Hippocampal formation (tissue), 2 donors: ENCODE measurements at places on chromosomes 3 and 15.

GRCh38 chr3:17390785-17391184 lies 351.6 kb downstream of the TBC1D5 start:
- no peak for DNase-seq

DNA sequence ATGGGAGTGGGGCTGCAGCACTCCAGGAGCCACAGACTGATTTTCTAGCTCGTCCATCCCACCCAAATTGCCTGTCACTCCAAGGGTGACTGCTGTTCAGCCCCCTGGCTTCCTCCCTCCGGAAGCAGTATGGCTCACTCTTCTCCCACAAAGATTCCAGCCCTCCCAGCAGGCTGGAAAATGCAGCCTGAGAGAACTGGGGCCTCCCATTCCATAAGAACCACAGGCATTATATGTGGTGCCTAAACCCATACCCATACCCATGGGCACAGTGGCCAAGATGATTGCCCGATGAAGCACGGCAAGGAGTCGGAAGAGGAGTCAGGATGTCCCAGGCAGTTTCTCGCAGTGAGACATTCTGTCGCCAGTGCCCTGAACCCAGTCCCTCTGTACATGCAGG lies 6.0 kb upstream of the VILL start:
- no peak for DNase-seq

- no peak for DNase-seq
Observed at GRCh38 chr15:86333819-86334218, 254.1 kb downstream of the AGBL1 start.

DNA sequence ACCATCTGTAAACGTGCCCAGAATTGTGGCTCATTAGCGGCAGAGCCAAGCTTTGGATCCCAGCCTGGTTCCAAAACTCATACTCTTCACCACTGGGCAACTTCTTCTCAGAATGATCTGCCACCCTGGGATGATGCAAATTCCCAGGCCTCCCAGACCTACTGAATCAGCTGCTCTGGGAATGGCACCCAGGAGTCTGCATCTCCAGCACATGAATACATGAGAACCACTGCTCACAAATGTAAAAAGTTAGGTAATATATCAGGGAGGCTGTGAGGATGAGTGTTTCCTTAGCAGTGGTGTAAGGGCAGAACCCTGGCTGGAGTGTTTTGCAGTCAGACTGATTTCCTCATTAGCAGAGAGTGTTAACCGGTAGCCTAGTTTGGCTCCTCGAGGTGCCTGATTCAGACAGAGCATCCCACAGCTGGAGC lies 94.2 kb downstream of the LIPC start:
- no peak for DNase-seq

- no peak for DNase-seq
Observed at GRCh38 chr3:14154895-14155440, 23.4 kb downstream of the XPC start.

- DNase-seq: no peak
Observed at GRCh38 chr3:105906836-105907235, 38.0 kb upstream of the CBLB start.

DNA sequence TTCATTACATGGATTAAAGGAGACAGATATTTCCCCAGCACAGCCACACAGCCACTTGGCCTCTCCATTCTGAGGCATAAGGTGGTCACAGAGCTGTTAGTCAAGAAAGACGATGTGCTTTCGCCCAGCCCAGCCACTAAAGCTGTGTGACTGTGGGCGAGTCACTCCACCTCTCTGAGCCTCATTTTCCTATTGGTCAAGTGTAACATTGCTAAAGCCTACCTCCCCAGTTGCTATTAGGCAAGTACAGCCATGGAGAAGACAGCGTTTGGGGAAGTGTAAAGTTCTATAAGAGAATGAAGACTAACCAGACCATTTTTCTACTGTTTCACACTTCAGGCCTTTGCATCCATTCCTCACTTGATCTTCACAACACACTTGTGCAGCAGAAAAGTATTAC lies 24.1 kb downstream of the TMEM40 start:
- DNase-seq: no peak

DNA sequence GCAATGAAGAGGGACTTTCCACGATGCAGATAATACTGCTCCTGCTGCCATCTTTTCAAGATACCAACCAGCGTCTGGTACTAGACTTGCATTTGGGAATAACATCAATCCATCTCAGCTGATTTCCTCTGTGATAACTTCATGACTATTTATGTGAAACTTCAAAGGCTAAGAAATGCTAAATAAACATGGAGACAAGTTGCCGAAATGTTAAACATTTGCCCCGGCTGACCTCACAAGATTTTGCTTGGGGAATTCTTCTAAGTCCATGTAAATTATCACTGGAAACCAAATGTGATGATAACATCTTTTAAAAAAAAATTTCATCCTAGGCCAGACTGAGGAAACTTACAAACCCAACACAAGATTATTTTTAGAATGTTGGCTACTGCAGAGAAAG lies 185.8 kb upstream of the PRICKLE2 start:
- no peak for DNase-seq

DNA sequence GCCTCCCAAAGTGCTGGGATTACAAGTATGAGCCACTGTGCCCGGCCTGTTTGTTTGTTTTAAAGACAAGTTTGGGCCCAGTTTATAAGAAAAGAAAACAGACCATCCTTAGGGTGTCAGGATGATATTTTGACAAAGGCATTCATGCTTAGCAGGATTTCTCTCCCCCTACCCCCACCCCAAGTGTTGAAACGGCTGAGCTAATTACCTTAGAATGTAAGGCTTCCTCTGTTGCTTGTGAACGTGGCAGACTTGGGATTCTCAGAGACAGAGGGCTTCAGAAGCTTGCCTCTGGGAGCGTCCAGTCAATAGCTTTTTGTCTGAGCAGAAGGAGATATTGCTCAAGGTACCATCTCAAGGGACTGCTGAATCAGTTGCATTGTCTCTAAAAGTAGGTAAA lies 24.0 kb downstream of the FLNB start:
- DNase-seq: no peak

- DNase-seq: no peak
Observed at GRCh38 chr3:64166584-64167162, 58.6 kb downstream of the PRICKLE2 start.

DNA sequence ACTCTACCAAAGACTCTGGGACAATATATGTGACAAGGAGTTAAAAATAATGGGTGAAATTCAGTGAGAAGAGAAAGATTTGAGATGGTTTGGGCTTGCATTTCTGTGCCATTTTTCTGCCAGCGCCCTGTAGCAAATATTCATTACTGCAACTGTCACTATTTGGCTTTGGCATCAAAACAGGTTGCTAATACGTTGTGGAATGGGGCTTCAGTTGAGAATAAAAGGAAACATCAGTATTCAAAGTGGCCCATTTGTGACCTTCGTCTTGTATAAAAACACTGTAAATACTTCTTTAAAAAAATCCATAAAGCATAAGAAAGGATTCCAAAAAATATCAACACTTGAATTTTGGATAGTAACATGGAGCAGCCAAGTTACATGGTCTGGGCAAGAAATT lies 309.2 kb downstream of the ZNF385D start:
- DNase-seq: no peak

GRCh38 chr3:145639003-145639606 lies 521.9 kb downstream of the PLOD2 start:
- DNase-seq: no peak

DNA sequence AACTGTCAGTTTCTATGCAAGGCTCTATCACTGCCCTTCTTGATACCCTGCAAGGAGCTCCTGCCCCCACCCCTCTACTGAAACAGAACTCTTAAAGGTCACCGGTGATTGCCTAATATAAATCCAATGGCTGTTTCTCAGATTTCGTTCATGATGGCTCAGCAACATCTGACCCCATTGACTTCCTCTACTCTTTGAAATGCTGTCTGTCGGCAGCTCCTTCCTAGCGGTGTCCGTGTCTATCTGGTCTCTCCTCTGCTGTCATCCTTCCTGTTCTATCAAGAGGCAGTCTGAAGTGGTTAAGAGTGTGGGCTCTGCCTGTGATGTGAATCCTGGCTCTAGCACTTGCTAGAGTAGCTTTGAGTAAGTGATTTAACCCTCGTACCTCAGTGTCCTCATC lies 5.5 kb downstream of the TMEM266 start:
- no peak for DNase-seq

GRCh38 chr3:124986192-124987143 lies 51.9 kb upstream of the MUC13 start:
- DNase-seq: no peak

DNA sequence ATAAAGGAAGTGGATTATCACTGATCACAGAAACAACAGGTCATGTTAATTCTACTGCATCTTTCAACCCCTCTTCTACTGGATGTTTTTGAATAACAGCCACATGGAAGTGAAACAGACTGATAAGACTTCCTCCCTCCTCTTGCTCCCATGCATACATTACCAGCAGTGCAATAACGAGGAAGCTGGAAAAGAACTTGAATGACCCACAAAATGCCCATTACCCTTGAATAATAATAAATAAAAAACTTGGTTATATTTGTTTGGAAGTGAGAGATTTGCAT lies 51.6 kb downstream of the RARB start:
- DNase-seq: no peak

GRCh38 chr15:36653851-36654250 lies 74.4 kb downstream of the CDIN1 start:
- DNase-seq: no peak

DNA sequence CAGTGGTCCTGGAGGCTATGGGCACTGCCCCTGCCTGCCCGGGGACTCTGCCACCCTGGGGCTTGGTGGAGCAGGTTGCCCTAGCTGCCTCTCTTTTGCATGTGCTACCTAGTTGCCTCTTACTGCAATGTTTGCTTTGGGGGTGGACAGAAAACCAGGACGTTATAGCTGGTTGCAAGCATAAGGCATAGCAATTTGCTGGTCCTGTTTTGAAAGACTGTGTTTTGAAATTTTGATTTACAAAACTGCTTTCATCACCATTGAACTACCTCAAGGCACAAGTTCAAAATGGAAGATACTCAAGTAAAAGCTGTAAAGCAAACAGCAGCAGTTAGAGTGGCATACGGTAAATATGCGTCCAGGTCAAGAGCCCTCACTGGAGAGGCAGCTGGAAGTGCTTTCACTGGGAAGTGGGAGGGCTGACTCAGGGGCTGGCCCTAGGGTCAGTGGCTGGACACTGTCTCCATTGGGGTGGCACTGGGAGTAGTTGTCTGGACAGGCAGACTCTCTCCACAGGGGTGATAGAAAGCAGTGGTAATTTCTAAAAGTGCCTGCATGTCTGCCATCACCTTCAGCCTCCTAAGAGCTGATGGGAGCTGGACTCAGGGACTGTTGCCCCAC lies 138.1 kb downstream of the CHDH start:
- no peak for DNase-seq

GRCh38 chr15:92068121-92068520 lies 214.6 kb downstream of the SLCO3A1 start:
- no peak for DNase-seq

DNA sequence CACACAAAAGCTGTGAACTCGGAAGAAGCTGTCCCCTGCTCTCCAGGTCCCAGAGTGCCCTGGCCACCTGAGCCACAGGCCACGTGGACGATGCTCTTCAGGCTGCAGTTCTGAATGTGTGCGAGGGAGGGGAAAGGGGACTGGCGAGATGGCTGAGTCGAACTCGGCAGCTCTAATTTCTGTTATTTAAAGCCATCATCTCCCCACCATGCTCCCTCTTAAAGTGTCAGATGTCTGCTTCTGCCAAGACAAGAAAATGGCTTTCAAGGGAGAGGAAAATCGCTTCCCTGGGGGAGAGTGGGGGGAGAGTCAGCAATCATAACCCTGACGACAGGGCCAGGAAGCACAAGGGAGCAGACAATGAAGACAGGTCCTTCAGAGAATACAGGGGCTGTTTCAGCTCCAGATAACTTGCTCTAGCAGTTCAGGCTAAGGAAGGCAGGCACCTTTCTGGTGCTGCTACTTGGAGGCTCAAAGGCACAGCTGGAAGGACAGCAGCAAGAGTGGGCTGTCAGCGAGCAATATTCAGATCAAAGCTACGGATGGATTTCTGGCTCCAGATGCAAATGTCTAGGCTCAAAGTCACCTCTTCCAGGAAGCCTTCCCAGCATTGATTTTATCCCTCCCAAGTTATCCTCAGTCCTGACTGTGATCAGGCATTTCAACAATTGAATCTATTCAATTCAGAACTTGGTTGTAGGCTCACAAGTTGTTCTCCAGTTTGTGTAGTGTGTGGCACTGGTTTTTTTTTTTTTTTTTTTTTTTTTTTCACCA lies 15.5 kb upstream of the CCDC33 start:
- no peak for DNase-seq

GRCh38 chr3:53109891-53110771 lies 20.1 kb downstream of the RFT1 start:
- no peak for DNase-seq

- no peak for DNase-seq
Observed at GRCh38 chr15:38996111-38996631, 431.6 kb upstream of the RASGRP1 start.

- peak; percentile 10 for DNase-seq
Observed at GRCh38 chr3:117622171-117622841, 912.7 kb downstream of the TUSC7 start.

DNA sequence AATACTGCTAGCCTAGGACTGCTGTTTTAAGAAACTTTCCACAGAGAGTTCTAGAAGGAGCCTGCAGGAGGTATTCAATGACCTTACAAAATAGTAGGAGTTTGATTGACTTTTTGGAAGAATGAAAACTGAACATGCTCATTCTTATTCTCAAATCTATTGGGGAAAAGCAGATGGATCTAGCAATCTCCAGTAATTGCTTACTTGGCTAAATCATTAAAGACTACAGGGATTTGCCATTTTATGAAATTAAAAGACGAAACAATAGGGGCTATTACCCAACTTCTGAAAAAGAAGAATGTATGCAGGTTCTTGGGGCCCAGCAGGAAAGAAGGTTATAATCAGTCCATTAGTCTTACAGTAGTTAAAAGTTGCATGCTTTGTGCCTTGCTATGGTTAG lies 29.9 kb upstream of the PEX5L start:
- no peak for DNase-seq

GRCh38 chr15:101255615-101256241 lies 3.9 kb upstream of the CHSY1 start:
- DNase-seq: no peak

GRCh38 chr15:78628227-78628626 lies 7.4 kb upstream of the CHRNA3 start:
- no peak for DNase-seq

GRCh38 chr3:40828741-40829415 lies 304.1 kb downstream of the ZNF621 start:
- DNase-seq: no peak

DNA sequence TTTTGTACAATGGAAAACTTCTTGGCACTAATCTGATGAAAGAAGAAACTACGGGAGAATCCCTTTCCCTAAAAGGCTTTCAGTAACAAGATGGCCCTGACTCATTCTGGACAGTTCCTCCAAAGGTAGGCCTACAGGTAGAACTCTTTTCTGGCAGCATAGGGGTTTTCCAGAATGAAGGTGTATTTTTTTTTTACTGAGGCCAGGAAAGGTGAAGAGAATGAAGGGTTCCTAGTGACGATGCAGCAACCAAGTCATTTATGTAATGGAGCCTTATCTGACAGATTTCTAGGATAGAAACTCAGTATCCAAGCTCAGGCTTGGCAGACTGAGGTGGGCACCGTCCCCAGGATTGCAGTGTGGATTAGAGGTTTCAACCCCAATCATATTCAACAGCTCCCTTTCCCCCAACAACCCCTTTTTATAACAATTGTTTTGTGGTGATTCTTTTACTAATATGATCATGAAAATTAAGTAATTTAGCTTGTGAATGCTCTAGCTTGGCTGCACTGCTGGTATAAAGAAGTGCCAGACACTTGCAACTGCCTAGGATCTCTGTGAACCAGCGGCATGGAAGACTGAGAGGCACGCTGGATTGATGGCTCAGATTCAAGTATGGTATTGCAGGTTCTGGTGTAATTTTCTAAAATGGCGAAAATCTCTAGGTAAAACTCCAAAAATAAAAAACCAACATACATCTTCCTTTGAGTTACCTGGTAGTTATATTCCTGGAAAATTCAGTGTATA lies 8.7 kb upstream of the TRIM69 start:
- no peak for DNase-seq
